Suppressor macrophage treated with lipopolysaccharide for 1 hour (primary cell): ENCODE measurements at places on chromosomes 3 and 15.

GRCh38 chr3:46098319-46098761 lies 71.1 kb upstream of the XCR1 start:
- peak; percentile 82 for DNase-seq

DNA sequence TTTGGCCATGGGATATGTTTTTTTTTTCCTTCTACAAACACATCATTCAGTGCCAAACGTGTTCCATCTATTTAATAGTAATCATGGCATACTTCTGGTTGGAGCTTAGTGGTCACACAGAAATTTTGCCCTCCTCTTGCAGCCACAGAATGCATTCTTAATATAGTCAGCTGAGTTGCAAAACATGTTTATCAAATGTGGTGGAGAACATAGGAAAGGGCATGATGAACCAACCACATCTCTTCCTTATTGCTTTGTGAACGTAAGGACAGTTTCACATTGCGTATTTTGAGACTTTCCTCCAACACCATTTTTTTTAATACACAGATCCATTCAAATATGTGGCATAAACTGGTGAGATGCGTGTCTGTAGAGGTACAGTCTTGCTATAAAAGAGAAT lies 106.8 kb downstream of the BBX start:
- peak; percentile 49 for DNase-seq

- no peak for DNase-seq
Observed at GRCh38 chr15:35583863-35584528, 38.0 kb upstream of the DPH6 start.

DNA sequence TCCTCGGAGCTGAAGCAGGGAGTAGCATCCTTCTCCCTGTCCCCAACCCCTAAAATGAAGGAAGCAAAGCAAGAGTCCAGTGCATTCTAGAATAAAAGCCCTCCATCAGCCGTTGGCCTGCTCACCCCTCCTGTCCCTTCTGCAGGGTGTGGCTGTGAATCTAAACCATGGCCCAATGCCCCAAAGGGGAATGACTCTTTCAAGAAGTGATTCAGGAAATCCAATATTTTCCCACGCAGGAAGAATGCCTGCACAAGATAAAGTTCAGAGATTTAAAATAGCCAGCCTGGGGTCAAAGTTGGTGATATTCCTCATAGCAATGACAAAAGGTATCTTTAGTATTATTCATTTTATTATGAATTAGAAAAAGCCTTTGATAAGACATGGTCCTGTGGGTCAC lies 38.5 kb downstream of the SLCO2A1 start:
- no peak for DNase-seq

- DNase-seq: peak; percentile 43
Observed at GRCh38 chr15:69587723-69588426, 135.3 kb downstream of the RPLP1 start.

DNA sequence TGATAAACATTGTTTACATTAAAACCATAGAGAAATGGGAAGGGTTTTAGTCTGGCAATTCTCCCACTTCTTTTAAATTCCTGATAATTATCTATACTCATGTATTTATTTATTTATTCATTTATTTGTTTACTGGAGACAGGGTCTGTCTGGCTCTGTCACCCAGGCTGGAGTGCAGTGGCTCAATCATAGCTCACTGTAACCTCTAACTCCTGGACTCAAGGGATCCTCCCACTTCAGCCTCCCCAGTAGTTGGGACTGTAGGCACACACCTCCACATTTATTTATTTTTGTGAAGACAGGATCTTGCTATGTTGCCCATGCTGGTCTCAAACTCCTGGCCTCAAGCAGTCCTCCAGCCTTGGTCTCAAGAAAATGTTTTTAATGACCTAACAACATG lies 2.5 kb upstream of the AEN start:
- no peak for DNase-seq

- DNase-seq: no peak
Observed at GRCh38 chr3:126360046-126360713, 3.0 kb upstream of the KLF15 start.

DNA sequence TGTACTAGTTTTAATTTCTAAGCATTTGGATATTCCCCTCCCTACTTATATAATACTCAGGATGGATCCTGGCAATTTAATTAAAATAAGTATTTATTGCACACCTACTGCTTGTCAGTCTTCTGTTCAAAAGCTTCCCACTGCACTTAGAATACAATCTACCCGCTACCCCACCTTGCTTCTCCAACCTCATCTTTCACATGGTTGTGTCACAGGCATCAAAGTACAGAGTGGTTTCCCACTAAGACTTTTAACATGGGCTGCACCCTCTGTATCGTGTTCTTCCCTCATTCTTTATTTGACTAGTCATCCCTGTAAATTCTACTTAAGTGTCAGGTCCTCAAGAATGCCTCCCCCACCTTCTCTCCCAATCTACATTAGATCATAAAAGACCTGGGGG lies 35.0 kb downstream of the RIOX2 start:
- DNase-seq: no peak

GRCh38 chr3:45224824-45225464 lies 1.1 kb downstream of the TMEM158 start:
- peak; percentile 88 for DNase-seq

DNA sequence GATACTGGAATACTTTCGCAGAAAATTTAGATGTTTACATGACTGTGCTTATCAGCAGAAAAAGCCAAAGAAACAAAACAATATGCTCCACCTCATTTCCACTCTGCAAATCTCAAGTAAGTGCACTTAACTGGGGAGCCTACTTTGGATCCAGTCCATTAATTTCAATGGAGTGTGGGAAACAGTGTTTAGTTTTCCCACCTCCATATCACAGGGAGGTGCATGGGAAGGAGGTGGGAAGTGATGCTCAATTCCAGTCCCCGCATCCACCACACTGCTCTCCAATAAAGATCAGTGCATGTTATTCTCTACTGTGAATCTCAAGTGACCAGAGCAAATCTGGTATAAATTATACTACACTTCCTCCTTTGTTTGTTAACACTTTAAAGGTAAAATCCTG lies 2.9 kb downstream of the NEDD4 start:
- no peak for DNase-seq

GRCh38 chr15:29636140-29636539 lies 186.1 kb downstream of the TJP1 start:
- no peak for DNase-seq

GRCh38 chr3:149886957-149887356 lies 73.9 kb downstream of the RNF13 start:
- DNase-seq: no peak

GRCh38 chr3:10998542-10998941 lies 6.0 kb downstream of the SLC6A1 start:
- no peak for DNase-seq

- DNase-seq: peak; percentile 62
Observed at GRCh38 chr3:46538803-46539442, 27.2 kb downstream of the LRRC2 start.

DNA sequence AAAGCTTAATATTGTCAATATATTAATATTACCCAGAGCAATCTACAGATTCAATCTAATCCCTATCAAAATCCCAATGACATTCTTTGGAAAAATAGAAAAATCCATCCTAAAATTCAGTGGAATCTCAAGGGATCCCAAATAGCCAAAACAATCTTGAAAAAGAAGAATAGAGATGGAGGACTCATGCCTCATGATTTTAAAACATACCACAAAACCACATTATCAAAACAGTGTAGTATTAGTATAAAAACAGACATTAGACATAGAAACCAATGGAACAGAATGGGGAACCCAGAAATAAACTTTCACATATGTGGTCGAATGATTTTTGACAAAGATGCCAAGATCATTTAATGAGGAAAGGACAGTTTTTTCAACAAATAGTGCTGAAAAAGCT lies 14.6 kb downstream of the NEK4 start:
- no peak for DNase-seq

GRCh38 chr3:1117843-1118473 lies 25.1 kb downstream of the CNTN6 start:
- DNase-seq: no peak

DNA sequence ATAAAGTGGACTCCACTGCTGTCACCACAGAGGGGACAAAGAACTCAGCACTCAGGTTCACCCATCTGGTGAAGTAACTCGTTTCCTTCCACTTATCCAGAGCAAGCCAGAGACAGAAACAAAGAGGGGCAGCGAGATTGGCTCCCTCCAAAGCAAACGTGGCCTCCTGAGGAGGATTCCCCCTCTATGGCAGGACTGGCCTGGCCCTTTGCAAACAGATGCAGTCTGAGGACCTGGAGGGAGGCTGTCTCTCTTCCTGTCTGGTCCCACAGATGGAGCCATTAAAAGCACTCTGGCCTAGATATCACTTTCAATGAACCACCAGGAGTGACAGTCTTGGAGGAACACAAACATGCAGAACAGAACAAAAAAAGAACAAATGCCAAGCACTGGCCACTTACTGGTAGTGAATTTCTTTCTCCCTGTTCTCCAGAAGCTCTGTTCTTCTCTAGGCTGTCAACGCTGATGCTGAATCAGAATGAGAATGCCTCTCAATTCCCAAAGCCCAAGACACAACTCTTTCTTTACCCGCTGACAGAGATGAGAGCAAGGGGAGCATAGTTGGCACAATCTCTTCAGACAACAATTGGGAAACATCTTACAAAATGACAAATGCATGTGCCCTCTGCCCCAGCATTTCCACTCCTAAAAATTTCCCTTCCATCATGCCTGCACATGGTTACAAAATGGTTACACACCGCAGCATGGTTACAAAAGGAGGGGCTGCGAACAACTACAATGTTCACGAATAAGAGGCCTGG lies 14.3 kb downstream of the KLHL25 start:
- no peak for DNase-seq

- no peak for DNase-seq
Observed at GRCh38 chr15:29014493-29014892, 128.7 kb downstream of the APBA2 start.

DNA sequence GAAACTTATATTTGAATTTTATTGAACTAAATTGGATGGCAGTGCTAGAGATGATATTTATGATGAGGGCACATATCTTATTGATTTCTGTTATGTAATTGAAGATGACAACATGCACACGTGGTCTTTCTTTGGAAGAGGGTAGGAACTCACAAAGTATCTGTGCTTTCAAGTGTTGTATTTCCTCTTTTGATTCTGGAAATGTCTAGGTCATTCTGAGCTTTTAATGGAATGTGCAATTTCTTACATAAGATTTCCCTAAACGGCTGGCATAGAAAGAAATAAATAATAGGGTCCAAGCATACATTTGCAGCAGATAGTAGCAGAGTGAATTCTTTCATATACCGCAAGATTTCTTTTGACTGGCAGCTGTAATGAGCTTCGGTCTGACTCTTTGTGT lies 10.1 kb upstream of the GPR171 start:
- no peak for DNase-seq

DNA sequence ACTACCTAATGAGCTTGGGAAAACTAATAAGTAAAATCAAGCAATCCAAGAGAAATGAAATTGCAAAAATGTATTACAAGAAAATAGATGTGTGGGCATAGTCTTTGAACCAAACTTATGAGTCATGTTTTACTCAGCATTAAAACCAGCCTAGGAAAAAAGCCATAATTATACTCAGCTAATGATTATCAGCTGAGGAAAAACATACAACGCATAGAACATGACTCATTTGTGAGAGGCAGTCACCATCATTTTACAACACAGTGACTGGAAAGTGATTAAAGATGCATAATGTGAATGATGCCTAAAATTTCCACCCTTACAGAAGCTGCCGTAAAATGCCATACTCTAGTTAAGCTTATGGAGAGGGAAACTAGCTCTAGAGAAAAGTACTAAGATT lies 238.0 kb upstream of the EOMES start:
- DNase-seq: peak; percentile 23

DNA sequence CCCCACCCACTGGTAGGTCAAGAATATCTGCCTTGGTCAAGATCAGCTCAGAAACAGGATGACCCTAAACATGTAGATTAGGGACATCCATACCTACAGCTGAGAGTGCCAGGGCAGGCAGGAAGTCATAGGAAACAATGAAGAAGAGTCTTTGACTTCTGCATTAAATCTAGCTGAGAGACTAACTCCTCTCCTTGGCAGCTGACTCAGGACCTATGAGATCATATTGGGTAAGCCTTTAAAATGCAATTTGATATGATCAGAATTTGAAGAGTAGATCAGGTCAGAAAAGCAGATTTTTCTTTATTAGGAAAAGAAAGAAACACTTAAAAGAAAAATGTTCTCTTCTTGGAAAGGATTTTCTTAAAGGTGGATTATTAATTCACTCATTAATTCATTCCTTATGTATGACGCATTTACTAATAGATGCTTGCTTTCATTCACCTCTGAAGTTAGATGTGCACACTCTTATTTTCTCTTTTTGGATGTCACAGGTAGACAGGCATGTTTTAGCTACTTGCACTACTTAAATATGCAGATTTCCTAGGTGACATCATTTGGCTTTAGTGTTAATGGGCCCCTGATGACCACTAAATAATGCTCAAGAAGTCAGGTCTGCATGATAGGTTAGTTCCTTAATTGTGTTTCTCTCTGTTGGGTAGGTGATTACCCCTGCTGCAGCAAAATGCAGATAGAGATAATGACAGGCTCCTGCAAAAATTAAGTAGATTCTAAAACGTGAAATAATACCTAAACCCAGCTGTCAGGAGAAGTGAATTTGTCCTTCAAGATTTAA lies 35.7 kb upstream of the GSK3B start:
- no peak for DNase-seq

DNA sequence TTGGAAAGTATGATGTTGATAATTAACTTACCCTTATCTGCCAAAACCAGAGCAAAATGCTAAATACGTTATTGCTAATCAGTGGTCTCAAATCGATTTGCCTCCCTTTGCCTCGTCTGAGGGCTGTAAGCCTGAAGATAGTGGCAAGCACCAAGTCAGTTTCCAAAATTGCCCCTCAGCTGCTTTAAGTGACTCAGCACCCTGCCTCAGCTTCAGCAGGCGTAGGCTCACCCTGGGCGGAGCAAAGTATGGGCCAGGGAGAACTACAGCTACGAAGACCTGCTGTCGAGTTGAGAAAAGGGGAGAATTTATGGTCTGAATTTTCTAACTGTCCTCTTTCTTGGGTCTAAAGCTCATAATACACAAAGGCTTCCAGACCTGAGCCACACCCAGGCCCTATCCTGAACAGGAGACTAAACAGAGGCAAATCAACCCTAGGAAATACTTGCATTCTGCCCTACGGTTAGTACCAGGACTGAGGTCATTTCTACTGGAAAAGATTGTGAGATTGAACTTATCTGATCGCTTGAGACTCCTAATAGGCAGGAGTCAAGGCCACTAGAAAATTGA lies 59.7 kb downstream of the DCUN1D1 start:
- no peak for DNase-seq

GRCh38 chr3:128725547-128726022 lies 398 bp upstream of the RAB7A start:
- DNase-seq: no peak

- DNase-seq: no peak
Observed at GRCh38 chr3:194685065-194685717, 492 bp upstream of the FAM43A start.

- peak; percentile 42 for DNase-seq
Observed at GRCh38 chr3:45606991-45607712, 12.6 kb downstream of the LIMD1 start.
